ENCODE measurements at places on chromosomes 2 and 18. TPM values are rescaled to one million over a fixed set of nuclear protein-coding genes. Genes with fewer than 3 reads are reported as not detected.
A peak's percentile ranks its signal among the peaks of the same experiment; 100 is the strongest.

- DNase-seq, result no peak
Observed at GRCh38 chr2:173696274-173696673, 268.9 kb downstream of the SP3 start.

DNA sequence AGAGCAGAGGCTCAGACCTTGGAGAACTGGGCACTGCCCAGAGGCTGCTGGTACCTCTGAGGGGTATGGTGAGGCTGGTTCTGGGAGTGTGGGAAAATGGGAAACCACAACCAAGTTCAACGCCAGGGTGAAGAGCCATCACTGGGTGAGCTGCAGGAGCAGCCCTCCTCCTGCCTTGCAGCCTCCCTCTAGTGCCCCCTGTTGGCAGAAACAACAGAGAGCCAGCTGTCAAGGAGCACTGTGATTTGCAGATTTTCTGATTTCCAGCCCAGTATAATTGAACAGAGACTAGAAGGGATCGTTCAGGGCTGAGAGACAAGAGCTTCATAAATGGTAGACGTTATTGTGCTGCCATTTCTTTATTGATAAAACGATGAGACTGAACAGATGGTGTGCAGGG, 50.5 kb downstream of the MAPK4 start:
- DNase-seq, result no peak

DNA sequence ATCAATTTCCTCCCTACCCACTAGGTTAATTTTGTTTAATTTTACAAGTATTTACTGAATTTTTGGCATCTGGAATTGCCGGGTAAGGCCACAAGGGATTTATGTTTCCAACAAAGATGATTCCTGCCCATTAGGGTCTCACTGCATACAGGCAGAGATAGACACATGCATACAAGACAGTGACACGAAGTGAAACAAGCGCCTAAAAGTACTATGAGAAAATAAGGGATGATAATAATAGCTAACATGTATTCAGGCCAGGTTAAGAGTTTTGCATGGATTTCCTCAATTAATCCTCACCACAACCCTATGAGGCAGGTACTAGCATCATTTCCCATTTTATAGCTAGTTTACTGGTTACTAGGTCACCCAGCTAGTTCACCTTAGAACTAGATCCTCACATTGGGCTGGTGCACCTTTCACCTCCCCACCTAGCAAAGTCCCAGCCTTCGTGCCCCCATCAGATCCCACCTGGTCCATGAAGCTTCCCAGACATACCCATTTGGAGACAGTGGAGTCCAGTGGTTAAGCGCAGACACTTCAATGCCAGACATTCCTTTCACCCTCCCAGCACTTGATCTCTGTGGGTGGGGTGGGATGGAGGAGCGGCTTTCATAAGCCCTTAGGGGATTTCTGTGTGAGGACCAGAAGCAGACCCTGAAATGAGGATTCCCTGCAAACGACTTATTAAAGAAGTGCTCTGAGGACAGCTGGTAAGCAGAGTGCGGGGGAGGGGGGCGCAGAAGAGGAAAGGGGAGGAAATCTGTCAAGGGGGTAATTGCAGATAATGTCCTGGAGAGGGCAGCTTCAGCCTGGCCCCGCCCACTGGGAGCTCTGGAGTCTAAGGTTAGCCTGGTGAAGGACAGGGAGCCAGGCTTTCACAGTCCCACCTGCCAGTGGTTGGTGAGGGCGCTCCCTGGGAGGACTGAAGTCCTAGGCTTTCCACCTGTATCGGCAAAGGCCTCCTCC, 5.8 kb upstream of the DGUOK start:
- no peak for DNase-seq

GRCh38 chr2:220396287-220396686, 768.9 kb downstream of the SLC4A3 start:
- no peak for DNase-seq

DNA sequence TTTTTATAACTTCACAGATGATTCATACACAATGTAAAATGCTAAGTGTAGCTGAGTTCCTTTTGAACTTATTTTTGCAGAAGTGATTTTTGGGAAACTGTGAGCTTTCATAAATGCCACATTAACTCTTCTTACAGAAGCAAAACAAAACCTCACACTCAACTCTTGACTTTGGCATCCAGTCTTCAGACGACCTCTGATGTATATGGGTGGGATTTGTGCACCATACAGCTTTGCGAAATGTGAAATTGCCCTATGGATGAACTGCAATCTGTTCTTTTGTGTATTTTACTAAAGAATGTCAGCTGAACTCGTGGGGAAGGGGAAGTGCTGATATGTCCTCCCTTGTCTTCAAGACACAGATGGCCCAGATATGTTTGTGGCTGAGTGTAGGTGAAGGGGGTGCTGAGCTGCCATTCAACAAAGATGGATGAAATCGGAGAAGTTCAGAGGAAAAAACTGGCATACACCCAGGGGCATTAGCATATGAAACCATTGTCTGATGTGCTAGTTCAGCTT, 218.3 kb downstream of the PTGR3 start:
- no peak for DNase-seq

DNA sequence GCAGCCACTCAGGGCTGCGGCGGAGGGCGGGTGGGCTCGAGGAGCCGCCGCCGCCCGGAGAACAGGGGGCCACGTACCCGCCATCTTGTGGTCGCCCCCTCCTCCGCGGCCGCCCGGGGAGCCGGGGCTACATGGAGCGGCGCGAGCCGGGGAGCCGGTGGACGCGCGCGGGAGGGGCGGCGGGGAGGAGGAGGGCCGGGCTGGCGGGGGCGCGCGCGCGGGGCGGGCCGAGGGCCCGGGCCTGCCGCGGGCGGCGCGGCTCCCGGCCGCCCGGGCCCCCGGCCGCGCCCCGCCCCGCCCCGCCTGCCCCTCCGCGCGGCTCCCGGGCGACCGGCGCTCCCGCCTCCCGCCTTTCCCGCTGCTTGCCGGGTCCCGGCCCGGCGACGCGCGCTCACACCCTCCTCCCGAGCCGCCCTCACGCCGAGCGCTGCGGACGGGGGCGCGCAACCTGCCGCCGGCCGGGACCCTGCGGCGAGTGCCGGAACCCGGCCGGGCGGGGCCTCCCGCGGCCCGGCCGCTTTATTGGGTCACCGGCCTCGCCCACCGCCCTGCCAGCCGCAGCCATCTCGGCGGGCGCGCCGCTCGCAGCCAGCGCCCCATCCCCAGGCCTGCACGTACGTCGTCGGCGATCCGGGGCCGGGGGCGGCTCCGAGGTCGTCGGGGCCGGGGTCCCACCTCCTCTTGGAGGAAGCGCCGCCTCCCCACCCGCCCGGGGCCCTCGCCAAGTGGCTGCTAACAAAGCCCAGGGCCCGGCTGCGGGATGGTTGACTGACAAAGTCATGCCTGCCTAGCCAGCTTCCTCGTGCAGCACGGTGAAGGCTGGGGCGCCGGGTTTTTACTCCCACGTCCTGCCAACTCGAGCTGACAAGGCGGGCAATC, at the start of gene PPP4R1:
PPP4R1 (minus strand) TSS at position 159 of the 879 bp plus-strand sequence; CDS start at position 84, 75 bp downstream.
- peak; percentile 91 for DNase-seq

DNA sequence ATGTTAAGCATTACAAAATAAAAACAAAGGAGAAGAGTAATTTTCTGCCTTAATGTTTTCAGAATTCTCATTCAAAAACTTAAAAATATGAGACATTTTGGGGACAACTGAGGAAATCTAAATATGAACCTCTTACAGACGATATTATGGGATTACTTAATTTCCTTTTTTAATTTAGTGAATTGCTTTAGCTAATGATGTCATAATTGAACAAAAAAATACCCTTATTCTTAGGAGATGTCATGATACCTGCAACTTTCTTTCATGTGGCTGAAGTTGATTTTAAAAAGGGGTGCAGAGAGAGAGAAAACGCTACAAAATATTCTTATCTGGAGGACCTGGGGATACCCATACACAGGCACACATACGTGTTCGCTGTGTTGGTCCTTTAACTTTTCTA, 129.3 kb downstream of the ZNF521 start:
- no peak for DNase-seq

GRCh38 chr2:143928613-143929012, 591.3 kb downstream of the ZEB2 start:
- DNase-seq, result no peak

GRCh38 chr2:45904946-45905631, 253.6 kb downstream of the PRKCE start:
- DNase-seq, result no peak

GRCh38 chr2:44397447-44398175, 35.9 kb downstream of the CAMKMT start:
- no peak for DNase-seq

DNA sequence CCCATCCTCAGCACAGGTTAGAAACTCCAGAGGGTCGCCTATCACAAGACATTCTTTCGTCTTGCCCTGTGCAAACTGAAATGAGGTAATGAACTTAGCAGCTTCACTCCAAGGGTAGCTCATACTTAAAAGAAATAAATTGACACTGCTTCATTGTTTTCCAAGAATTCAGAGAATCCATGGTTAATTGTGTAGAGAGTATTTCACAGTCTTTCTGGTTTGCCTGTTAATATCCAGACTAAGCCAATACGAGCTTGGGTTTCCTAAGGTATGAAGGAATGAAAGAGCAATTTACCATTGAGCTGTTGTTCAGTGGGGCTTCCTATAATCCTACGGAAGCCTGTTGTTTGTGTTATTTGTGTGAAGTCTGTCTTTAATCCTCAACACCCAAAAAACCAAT, 58.7 kb downstream of the FAM124B start:
- DNase-seq, result no peak

DNA sequence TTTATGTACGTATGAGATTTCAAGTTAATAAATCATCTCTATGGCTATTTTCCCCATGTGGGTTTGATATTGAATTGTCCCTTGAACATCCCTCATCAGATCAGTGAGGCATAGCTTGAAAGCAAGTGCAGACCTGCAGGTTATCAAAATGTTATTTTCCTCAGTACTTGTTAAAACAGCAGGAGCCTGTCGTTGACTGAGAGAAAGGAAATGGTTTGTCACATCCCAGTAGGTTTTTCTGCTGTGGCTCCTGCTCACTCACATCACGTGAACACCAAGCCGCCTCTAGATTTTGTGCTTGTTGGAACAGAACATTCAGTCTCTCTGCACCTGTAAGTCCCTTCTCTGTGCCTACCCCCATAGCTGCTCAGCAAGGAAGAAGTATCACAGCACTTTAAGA, 340.3 kb downstream of the CELF4 start:
- DNase-seq, result no peak

- DNase-seq, result no peak
Observed at GRCh38 chr2:82748653-82749052, 1710.4 kb downstream of the SUCLG1 start.

GRCh38 chr2:190271783-190272456, 47.7 kb downstream of the HIBCH start:
- DNase-seq, result no peak

DNA sequence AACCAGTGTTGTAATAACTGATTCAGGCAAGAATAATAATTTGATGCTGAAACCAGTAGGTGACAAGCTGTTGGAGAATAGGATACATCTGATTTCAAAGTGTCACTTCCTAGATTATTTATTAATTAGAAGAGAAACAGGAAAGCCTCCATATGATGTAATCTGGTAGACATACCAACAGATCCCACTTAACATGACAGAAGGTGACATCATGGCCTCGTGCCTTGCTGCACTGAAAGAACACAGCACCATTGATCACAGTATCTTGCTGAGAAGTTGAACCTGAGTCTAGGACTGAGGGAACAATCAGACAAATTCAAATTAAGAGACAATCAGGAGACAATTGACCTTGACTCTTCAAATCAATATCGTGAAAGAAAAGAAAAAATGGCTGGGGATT, 131.6 kb upstream of the DLGAP1 start:
- no peak for DNase-seq

- DNase-seq, result peak; percentile 79
Observed at GRCh38 chr2:240933966-240934700, 28.0 kb downstream of the CROCC2 start.

DNA sequence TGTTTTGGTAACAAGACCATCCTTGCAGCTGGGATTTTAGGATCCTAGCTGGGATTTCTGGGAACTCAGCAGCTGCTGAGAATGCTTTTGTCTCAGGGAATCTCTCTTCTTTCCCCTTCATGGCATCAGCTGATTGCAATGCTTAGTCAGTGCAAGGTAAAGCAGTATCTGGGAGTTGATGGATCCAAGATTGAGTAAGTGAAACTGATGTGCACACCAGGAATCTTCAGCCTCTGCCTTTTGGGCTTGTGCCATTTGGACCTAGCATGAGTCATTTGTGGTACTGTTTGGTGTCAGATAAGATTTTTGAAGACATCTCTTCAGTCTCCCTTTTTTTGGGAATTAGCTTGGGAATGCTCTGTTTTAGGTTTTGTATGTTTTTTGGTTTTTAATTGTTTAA, 363.3 kb upstream of the TFPI start:
- DNase-seq, result no peak

GAREM2 gene
- total RNA-seq, result 20.8 TPM

ACMSD gene
- not detected for total RNA-seq

MAP3K19 gene
- total RNA-seq, result not detected

DLX2 gene
- 17.4 TPM for total RNA-seq

B3GNT7 gene
- 1.5 TPM for total RNA-seq

NYAP2 gene
- not detected for total RNA-seq

CMPK2 gene
- total RNA-seq, result 0.24 TPM

CCDC148 gene
- 2.2 TPM for total RNA-seq

DNER gene
- 0.19 TPM for total RNA-seq

DCDC2C gene
- not detected for total RNA-seq

SERPINB4 gene
- total RNA-seq, result not detected

Measured in osteocyte (in vitro differentiated cells).